ENCODE measurements at places on chromosomes 3 and 15.
A peak's percentile ranks its signal among the peaks of the same experiment; 100 is the strongest.

- DNase-seq: no peak
Observed at GRCh38 chr3:184500344-184500923, 61.2 kb upstream of the EPHB3 start.

DNA sequence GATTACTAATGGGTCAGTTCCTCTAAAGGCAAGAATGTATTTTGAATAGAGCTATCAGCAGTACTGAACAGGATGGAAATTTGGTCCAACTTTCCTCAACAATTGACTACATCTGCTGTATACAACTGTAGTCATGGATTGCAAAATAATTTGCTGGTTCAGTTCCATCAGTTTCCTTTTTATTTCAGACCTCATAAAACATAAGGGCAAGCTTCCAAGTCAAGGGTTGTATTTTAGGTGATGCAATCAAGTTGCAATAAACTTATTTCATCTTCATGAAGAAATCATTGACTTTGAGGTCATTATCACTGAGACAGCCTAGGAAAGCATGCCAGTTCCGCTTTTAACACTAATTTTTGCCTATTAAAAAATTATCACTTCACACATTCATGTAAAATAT, 90.4 kb upstream of the TSEN2 start:
- DNase-seq: no peak

DNA sequence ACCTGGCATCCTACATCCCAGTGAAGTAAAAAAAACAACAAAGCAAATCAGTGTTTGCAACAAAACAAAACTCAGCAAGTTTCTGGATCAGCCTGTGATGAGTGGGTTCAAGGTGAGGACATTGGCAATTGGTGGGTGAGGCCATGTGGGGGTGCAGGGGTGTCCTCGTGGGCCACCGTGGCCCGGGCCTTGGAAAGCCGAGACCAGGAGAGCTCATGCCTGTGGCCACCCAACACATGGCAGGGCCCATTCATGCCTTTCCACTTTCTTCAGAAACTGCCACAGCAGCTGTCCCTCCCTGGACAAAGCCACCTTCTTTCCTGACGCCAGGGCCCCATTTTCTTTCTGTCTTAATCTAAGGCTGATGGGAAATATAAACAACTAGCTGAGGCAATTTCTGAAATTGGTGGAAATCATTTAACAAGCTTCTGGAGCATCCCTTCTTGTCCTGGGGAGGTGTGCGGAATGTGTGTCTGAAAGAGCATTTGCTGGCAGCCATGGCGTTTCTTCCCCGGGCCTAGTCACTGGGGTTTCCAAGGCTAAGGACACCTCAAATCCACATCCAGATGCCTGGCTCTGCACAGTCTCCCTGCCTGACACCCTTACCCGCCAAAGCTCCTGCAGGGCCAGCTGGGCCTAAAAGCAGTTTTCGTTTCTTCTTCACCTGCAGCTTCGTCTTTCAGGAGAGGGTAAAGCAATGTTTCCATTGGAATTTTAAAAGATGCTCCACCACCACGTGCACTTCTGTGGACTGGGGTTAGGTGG, 34.1 kb upstream of the SFMBT1 start:
- DNase-seq: no peak

DNA sequence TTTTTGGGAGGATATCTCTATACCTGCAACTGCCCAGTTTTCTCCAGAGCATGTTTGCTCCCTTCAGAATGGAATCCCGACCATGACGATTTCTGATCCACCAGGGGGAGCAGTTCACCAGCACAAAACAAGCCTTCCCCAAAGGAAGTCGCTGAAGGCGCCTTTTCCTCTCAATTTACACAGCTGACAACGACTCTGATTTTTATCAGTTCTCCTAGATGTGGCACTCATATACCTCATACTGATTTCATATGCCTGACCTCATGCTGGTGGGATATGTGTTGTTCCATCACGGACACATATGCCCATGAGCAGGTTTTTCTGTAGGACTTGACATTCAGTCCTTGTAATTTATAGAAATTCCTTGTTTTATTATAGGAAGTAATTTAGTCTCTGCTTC, 1028.2 kb downstream of the MCTP2 start:
- DNase-seq: peak; percentile 44

- no peak for DNase-seq
Observed at GRCh38 chr3:110193074-110193473, 855.7 kb upstream of the DPPA4 start.

GRCh38 chr15:78075490-78076230, 1.9 kb downstream of the TBC1D2B start:
- DNase-seq: no peak

DNA sequence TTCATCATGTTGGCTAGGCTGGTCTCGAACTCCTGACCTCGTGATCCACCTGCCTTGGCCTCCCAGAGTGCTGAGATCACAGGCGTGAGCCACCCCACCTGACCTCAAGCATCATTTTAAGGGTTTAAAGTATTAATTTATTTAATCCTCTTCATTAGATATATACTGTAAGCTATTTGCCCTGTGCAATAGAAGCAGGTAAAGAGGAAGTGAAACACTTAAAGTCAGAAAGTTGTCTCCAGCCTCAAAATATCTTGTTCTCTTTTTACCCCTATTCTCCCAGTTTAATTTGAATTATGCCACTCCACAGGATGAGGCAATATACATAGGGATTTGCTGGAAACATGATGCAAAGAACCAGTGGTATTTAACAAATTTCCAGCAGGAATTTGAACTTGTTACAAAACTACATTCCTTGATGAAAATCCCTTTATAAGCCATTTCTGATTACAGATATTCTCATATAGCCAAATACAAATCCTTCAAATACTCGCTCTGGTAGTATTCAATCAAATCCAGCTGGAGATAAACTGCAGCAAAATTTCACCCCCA, 2.0 kb downstream of the NDUFB5 start:
- DNase-seq: no peak

DNA sequence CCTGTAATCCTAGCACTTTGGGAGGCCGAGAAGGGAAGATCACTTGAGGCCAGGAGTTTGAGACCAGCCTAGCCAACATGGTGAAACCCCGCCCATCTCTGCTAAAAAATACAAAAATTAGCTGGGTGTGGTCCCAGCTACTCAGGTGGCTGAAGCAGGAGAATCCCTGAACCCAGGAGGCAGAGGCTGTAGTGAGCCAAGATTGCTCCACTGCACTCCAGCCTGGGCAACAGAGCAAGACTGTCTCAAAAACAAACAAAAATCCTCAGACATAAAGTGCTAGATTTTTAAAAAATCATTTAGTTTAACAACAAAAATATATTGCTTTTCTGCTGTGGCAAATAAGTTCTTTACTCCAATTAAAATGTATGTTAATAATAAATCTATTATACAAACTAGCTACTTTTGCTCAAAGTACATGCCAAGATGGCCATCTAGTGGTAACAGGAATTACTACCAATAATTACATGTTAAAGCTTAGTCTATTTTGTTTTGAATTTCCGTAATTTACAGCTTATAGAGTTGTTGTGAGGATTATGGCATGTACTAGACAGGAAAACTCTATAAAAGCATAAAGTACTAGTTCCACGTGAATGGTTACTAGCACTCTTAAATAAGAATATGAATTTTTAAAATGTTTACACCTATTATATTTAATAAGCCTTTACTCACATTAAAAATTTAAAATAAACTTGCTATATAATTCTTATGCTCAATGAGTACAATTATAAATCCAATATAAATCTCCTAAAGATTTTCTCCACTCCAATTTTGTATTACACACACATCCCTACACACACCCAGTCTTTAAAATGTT, 39.0 kb downstream of the GABPB1 start:
- no peak for DNase-seq

DNA sequence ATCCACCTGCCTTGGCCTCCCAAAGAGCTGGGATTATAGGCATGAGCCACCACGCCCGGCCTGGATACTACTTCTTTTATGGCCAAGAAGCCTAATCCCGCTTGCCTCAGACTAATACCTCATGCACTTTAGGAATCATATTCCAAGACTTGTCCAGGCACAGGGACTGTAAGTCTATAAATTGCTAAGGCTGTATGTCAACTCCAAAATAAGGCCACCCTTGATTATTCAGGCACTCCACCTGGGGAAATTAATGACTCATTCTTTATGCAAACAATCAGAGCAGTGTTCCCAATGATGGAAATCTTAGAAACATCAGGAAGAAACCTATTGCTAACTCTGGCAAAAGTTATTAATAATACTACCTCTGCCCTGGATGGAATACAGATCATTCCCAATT, 98.4 kb downstream of the ERC2 start:
- DNase-seq: no peak

DNA sequence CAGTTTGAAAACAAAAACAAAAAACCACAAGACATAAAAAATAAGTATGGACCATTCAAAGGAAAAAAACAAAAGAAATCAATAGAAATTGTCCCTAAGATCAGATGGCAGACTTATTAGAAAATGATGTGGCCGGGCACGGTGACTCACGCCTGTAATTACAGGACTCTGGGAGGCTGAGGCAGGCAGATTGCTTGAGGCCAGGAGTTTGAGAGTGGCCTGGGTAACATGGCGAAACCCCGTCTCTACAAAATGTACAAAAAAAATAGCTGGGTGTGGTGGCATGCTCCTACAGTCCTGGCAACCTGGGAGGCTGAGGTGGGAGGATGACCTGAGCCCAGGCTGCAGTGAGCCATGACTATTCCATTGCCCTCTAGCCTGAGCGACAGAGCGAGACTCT, 16.6 kb downstream of the SPCS1 start:
- no peak for DNase-seq

GRCh38 chr3:66904336-66904735, 93.8 kb upstream of the KBTBD8 start:
- no peak for DNase-seq

GRCh38 chr3:197728487-197728886, 8.2 kb downstream of the RUBCN start:
- DNase-seq: no peak

GRCh38 chr15:31563001-31563400, 236.4 kb downstream of the KLF13 start:
- no peak for DNase-seq

- DNase-seq: peak; percentile 31
Observed at GRCh38 chr3:101725194-101725889, 928 bp downstream of the CEP97 start.

DNA sequence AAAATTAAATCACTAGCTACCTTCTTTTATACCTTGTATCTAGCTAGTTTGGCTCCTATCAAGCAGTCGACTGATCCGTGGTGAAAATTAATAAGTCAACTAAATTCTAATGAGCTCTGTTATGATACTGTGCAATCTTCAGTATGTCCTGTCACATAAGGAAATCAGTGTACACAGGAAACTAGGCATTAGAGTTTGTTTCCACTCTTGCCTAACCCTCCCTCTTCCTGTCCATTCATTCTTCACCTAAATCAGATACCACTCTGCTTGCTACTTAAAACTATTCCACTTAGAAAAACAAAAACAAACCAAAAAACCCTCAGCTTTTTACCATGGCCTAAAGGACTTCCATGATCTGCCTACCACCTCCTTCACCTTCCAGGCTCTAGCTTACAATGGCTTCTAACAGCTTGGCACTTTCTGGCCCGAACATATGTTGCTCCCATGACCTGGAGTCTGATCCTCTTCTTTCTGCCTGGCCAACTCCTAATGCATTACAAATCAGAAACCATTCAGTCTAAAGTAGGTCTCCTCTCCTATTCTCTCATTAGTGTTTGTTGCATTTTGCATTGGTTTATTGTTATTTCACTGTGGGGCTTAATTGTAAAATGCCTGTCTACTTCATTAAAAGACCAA, 7.9 kb downstream of the RFC4 start:
- no peak for DNase-seq

- no peak for DNase-seq
Observed at GRCh38 chr3:184186902-184187207, 856 bp downstream of the ABCF3 start.

GRCh38 chr3:177133860-177134815, 63.1 kb downstream of the TBL1XR1 start:
- no peak for DNase-seq

DNA sequence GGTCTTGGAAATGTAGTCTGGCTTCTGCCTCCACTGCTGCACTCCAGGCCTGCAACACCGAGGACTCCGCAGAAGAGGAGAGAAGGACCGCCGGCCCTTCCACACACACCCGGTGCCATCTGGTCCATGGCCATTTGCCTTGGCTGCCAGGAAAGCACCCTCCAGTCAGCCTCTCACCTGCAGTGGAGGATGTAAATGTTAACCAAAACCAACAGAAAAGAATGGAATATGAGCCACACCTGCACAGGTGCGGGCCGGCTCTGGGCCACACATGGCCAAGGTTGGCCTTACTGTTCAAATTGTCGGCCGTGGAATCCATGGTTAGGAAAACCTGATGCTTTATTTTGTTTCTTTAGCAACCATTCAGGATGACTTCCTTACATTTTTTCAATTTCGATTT, 178.3 kb upstream of the C2CD4B start:
- no peak for DNase-seq

DNA sequence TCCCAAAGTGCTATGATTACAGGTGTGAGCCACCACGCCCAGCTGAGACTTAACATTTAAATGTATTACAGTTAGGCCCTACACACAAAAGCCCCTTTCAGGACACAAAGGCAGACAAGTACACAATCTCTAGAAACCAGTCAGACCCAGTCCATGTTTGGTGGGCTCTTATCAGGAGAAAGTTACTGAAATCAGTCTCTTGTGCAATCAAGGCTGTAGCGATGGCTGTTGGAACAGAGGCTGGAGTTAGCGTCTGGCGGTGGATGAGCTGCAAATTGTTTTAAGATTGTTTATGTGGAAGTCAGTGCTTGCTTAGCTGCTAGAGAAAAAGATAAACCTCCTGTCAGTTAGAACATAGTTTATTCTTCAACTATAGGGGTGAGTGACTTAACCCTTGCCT, 89.5 kb upstream of the SNRPN start:
- no peak for DNase-seq

All from stimulated activated CD4-positive, alpha-beta T cell treated with anti-CD3 and anti-CD28 coated beads, Interleukin-4, amount 100 ng/mL, for 24 hours (primary cell).